Stimulated activated CD4-positive, alpha-beta T cell treated with anti-CD3 and anti-CD28 coated beads, Interleukin-2, amount 100 ng/mL, for 48 hours (primary cell): ENCODE measurements at places on chromosomes 7 and 10.

DNA sequence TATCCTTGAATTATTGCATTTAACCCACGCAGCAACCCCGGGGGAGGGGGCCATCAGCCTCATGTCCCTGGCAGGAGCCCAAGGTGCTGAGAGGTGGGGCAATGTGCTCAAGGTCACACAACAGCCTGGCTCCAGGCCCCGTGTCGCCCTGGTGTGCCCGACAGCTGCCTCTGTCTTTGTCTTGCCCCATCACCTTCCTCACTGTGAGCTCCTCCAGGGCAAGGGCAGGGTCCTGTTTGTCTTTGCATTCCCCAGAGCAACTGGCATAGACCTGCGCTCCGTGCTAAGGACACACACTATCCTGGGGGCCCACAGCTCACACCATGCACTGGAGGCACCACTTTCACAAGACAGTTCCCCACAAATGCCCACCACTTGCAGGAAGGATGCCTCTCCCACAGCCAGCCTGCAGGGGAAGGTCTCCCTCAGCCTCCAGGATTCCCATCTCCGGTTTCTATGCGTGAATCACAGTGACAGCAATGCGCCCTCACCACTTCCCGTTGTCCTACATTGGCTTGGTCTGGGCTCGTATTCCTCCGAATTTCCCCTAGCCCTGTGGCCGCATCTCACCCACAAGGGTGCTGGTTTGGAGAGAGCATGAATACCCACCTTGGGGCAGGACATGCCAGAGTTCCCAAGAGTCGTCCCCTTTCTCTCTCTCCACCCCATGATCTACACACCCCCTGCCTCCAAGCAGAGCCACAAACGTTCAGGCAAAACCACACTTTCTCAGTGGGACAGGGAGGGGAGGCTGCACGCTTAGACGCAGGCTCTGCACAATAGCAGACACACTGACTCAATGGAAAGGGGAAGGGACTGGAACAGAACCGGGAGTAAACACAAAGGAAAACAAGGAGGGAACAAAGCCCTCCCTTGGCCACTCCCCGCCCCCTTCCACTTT is 10.3 kb downstream of the ITPRIP start:
- no peak for DNase-seq

GRCh38 chr7:12490107-12490688 is 80.3 kb upstream of the SCIN start:
- DNase-seq, result no peak

DNA sequence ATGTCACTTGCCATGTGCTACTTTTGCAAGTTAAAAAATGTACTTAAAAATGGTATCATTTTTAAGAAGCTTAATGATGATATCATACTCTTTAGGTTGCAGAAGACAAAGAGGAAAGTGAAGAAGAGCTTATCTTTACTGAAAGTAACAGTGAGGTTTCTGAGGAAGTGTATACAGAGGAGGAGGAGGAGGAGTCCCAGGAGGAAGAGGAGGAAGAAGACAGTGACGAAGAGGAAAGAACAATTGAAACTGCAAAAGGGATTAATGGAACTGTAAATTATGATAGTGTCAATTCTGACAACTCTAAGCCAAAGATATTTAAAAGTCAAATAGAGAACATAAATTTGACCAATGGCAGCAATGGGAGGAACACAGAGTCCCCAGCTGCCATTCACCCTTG is 6.1 kb downstream of the LMOD2 start:
- DNase-seq, result no peak

GRCh38 chr10:88152728-88153133 is 289.3 kb downstream of the PTEN start:
- peak; percentile 41 for DNase-seq

- DNase-seq, result no peak
Observed at GRCh38 chr7:54898659-54899340, 120.0 kb upstream of the EGFR start.

DNA sequence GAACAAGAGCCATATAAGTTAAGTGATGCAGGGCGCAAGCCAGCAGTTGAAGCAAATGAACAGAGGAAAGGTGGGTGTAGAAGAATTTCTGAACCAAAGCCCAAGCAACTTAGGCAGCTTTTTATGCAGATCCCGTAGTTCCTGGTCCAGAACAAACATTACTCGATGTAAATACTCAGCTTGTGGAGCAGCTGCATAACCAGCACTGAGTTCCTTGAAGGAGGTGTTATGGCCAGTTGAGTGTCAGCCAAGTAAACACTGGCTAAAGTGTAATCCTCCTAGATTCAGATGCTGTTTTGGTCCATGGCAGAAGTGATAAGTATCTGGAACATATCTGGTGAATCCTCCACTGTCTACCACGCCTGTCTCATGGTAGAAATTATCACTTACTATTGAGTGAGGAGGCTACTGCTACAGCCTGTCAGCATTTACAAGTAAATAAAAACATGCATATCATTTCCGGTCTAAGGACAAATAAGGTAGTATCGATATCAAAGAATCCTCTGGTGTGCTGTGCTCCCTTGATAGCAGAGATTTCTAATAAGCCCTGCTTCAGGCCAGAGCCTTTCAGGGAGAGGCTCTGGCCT is 213.9 kb downstream of the DYNC1I1 start:
- DNase-seq, result no peak

DNA sequence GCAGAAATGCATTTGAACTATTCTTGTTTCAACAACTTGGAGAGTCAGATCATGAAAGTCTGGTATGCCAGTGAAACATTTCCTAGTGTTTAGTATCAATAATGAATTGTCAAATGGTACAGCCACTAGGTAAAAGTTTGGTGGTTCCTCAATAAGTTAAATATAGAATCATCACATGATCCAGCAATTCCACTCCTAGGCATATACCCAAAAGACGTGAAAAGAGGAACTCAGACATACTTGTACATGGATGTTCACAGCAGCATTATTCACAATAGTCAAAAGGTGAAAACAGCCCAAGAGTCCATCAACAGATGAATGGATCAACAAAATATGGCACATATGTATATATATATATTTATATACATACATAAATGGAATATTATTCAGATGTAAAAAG is 67.0 kb upstream of the HPS1 start:
- no peak for DNase-seq

GRCh38 chr7:19565602-19566001 is 143.2 kb downstream of the POLR1F start:
- DNase-seq, result no peak

DNA sequence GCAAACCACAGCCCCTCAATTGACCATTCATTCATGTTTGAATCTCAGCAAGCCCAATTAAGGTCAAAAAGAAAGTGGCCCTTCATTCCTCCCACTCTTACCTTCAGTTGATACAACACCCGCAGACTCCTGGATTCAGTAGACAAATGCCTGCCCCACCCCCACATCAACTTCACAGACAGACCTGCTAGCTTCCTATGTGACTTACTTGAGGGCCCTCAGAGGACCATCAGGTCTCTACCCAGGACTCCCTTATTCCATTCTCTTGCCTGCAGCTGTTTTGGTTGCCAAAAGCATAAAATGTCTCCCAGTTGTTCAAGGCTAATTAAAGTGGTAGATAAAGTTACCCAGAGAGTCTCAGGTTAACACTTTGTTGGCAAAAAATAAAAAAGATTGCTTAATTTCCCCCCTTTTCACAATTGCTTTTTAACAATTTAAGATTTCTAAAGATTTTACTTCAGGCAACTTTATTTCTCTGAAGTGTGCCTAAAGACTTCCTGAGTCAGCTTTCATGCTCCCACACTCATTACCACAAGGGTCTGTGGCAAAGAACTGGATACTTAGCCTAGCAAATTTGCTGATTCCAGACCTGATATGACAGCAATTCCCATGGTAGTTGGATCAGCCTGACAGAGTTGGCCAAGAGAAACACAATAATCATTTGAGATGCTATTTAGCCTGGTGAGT is 3.3 kb upstream of the MTERF1 start:
- DNase-seq, result no peak

GRCh38 chr7:93414574-93414973 is 159.9 kb downstream of the CALCR start:
- DNase-seq, result no peak

DNA sequence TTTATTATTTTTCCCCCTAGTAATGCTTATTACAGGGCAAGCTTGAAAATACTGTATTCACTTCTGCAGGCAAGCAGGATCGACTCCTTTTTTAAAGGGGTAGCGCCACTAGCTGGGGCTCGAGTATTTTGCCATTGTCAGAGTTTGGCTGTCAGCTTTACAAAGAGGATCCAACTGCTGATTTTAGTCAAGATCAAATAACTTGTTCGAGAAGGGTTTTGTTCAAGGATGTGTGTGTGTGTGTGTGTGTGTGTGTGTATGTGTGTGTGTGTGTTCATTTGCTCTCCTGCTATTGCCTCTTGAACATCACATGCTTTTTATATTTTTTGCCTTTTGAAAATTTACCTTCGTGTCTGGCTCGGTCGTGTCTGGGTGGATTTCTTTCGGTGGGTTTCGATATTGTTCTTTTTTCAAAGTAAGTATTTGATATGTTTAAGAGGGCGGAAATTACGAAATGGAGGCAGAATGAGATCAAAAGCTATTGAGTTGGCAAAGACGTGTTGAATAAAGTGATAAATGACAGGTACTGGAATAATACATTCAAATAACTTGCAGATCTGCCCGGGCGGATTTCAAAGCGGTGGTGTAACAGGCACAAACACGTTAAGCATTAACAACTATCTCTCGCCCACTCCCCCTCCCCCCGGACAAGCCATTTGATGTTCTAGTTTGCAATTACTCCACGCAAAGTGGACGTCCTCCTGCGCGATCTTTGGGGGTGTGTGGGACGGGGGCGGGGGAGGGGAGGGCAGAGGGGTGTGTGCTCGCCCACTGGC is 1.1 kb downstream of the ARID5B start:
- DNase-seq, result peak; percentile 26

GRCh38 chr7:94996369-94996768 is 89.0 kb downstream of the PPP1R9A start:
- DNase-seq, result no peak

GRCh38 chr7:71131256-71132126 is 453 bp upstream of the GALNT17 start:
- DNase-seq, result no peak

GRCh38 chr7:55502858-55503440 is 69.4 kb downstream of the VOPP1 start:
- DNase-seq, result no peak

- DNase-seq, result no peak
Observed at GRCh38 chr7:94008537-94008936, 4.4 kb upstream of the BET1 start.

- DNase-seq, result no peak
Observed at GRCh38 chr7:137804836-137805235, 41.9 kb downstream of the DGKI start.

DNA sequence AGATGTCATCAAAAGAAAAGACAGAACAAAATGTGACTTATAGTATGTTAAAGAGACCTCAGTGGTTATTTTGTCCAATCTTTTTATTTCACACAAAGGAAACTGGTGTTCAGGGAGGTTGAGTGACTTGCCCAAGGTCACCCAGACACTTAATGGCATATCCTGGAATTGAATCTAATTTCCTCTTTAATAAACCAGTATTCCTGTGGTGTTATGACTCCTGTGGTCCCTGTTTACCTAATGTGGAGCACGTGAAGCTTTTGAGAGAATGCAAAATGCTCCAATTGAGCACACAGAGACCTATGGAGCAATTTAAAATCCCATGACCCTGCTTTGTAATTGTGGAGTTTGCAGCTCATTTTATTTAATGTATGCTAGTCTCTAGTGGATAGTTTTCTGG is 251.9 kb downstream of the REEP3 start:
- no peak for DNase-seq

DNA sequence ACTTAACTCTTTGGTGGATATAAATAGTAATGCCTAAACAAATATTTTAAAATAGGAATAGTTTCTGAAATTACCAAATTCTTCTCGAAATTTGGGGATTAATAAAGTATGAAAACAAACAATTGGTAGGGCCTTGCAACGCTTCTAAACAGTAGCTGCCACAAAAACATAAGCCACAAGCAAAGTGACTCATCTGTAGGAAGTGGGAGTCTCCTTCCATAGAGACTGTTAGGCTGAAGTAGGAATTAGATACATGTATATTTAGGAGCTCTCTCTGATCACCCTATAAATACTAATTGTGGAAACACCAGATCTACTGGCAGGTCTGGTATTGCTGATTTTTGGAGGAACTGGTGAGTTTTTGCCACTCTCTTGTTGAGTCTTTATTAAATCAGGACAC is 5.7 kb upstream of the LMOD2 start:
- DNase-seq, result no peak

GRCh38 chr10:129727071-129727470 is 237.0 kb downstream of the EBF3 start:
- DNase-seq, result no peak

DNA sequence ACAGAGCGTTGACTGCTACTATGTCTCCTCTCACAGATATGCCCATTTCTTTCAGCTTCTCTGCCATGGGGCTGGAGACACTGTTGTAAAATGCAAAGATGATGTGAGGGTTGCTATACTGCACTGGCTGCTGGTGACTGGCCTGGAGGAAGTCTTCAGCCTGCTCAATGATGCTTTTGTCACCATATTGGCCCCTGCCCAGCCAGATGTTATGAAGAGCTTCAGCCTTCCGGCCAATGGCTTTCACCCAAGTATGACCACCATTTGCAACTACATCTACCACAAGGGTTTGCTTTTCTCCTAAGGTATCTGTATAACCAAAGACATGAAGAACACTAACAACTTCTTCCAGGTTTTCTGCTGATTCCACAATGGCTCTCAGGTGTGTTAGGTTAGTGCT is 1.6 kb downstream of the C7orf25 start:
- DNase-seq, result no peak

DNA sequence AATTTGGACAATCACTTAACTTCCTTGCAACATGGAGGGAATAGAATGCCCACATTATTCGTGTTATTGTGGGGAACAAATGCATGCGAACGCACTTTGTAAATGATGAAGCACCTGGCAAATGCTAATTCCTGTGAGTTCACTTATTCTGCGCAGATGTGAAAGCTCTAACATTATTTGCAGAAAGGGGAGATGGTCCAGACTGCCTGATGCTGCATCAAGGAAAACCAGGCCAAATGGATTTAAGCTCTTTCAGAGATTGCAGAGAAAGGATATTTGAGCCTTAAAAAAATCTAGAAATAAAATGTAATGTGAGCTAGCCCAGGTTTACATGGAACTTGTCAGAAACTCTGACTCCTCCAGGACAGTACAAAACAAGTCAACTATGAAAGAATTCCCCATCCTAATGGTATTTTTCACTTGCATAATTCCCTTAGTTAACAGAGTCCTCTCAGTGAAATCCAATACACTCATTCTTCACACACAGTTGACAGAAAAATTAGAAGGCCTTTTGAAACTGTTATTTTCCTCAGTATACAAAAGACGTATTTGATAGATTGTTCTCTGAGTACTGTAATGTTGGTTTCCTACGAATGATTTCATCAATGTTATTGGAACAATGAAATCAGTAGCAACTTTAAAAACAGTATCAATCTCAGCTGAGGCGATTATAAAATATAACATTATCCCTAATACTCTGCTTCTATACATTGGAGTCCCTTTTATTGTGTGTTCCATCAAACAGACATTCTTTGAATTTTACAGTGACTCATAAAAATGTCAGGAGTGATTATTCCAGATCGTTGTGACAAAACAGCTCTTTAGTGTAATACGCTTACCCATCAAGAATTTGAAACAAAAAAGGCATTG is 136.3 kb upstream of the ANK3 start:
- DNase-seq, result no peak
